ENCODE measurements at places on chromosomes 6 and 20.

- no peak for DNase-seq
Observed at GRCh38 chr6:52707963-52708680, 37.2 kb downstream of the TMEM14A start.

- no peak for DNase-seq
Observed at GRCh38 chr6:39188571-39188970, 40.7 kb downstream of the KCNK5 start.

- no peak for DNase-seq
Observed at GRCh38 chr20:55070001-55070400, 594.6 kb downstream of the DOK5 start.

DNA sequence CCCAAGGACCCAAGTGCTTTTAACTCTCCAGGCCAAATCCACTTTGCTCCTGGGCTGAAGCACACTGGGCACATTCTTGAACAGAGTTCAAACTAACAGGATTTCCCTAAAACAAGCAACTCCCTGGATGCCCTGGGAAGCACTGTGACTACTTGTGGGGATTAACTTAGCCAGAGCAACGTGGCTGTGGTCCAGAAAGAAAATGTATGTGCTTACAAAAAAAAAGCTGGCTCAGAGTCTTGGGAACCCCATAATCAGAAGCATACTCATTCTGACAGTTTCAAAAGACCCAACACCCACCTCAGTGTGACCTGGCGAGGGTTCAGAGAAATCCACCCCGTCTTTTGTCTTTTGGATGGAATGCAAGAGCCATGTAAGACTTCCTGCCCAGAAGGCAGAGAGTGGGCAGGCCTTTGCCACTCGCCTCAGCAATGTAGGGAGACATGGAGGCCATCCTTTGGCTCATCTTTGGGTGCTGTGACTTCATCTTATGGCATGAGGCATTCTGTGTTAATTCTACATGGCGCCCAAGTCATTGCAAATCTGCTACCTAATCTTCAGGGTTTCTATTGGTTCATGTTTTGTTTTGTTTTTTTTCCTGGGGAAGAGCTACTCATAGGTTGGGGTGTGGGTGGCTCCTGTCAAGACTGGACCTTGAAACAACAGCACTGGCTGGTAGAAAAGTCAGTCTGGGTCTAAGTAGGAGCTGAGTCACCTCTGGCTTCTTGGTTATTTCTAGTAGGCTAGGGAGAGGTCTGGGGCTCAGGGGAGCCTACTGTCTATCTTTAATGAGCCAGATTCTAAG is 248.6 kb upstream of the SUPT3H start:
- no peak for DNase-seq

DNA sequence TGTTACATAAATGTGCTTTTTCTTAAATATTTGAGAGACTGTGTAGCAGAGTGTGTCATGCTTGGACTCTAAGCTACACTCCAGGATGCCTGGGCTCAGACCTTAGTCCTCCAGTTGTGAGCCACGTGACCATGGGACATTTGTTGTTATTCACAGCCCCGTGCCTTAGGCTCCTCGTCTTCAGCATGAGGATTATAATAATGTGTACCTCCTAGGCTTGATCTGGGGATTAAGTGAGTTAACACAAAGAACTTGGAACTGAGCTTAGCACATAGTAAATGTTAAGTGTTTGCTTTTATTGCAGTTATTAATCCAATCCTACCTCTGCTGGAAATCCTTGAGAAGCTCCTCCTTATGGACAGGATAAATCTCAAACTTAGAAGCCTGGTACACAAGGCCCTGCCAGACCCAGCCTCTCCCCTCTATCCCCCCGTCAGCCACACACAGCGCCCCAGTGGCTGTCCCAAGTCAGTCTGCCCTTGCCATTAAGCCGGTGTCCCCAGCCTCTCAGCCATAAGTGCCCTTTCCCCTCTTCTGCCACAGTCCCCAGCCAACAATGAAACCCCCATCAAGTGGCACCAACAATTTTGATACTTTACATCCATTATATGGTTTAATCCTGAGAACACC is 177.5 kb downstream of the TMEM242 start:
- DNase-seq: no peak
